ENCODE measurements at places on chromosomes 3 and 15. TPM values are rescaled to one million over a fixed set of nuclear protein-coding genes. Genes with fewer than 3 reads are reported as not detected.

- no peaks in the 10 kb centered on the region for H3K4me1 ChIP-seq
- no peaks in the 10 kb centered on the region for H3K27me3 ChIP-seq
- H3K27ac ChIP-seq, result no peak overlapping the region
- no peaks in the 10 kb centered on the region for H3K36me3 ChIP-seq
- no peak overlapping the region for H3K4me3 ChIP-seq
Observed at GRCh38 chr3:16357186-16358121, 92.4 kb downstream of the OXNAD1 start.

- no peak overlapping the region for H3K4me3 ChIP-seq
- peaks cover 18% of the 10 kb centered on the region for H3K4me1 ChIP-seq
- peak overlapping the region; percentile 24 for H3K27ac ChIP-seq
- H3K36me3 ChIP-seq, result no peaks in the 10 kb centered on the region
- peak; percentile 23 for DNase-seq
- H3K27me3 ChIP-seq, result no peaks in the 10 kb centered on the region
Observed at GRCh38 chr15:45084163-45084562, 29.8 kb downstream of the DUOX2 start.

The NEO1 gene
- 53.9 TPM for total RNA-seq

The LDHAL6B gene
- total RNA-seq, result not detected

The ZNF80 gene
- not detected for total RNA-seq

The C3orf49 gene
- total RNA-seq, result not detected
